ENCODE measurements at places on chromosomes 12 and 14. TPM values are rescaled to one million over a fixed set of nuclear protein-coding genes. Genes with fewer than 3 reads are reported as not detected.

Gene SIX1
- 9.3 TPM for total RNA-seq

Gene FAM181A
- total RNA-seq, result not detected

Gene TAS2R13
- total RNA-seq, result not detected

Gene TSPAN9
- total RNA-seq, result 21.4 TPM

Gene NFATC4
- total RNA-seq, result not detected

Gene CLIP1
- total RNA-seq, result 54.8 TPM

Gene MORN3
- total RNA-seq, result 0.23 TPM

Gene PARPBP
- total RNA-seq, result 20.5 TPM

Gene LRFN5
- total RNA-seq, result not detected

Gene SYT1
- total RNA-seq, result 7.7 TPM

Gene DTX1
- total RNA-seq, result 0.34 TPM

Gene RPL6
- 2,190 TPM for total RNA-seq

Gene SAMD4A
- 8.0 TPM for total RNA-seq

Gene PRH2
- total RNA-seq, result not detected

All from A549 treated with DMSO at 1 μM for 4 hours (cell line).